Karpas-422 (cell line): ENCODE measurements at places on chromosomes 11 and 22.

- DNase-seq, result no peak
Measured at GRCh38 chr11:84581083-84581482, 1046.1 kb downstream of the DLG2 start.

DNA sequence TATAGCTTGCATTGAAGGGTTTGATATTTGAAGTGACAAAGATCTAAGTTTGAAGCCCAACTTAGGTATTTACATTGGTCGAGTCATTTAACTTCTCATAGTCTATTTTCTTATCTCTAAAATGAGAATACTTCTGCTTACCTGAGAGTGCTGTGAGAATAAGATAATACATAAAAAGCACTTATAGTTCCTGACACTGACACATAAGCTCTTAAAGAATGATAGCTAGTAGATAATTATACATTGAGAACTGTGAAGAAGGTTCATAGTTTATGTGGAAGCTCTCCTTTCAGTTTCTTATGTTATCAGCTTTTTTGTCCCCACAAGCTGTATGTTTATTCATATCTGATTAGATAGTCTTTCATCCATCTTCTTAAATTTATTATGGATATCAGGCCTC, 4.8 kb downstream of the PPME1 start:
- no peak for DNase-seq

- DNase-seq, result no peak
Measured at GRCh38 chr22:22035771-22036314, 53.3 kb upstream of the TOP3B start.

DNA sequence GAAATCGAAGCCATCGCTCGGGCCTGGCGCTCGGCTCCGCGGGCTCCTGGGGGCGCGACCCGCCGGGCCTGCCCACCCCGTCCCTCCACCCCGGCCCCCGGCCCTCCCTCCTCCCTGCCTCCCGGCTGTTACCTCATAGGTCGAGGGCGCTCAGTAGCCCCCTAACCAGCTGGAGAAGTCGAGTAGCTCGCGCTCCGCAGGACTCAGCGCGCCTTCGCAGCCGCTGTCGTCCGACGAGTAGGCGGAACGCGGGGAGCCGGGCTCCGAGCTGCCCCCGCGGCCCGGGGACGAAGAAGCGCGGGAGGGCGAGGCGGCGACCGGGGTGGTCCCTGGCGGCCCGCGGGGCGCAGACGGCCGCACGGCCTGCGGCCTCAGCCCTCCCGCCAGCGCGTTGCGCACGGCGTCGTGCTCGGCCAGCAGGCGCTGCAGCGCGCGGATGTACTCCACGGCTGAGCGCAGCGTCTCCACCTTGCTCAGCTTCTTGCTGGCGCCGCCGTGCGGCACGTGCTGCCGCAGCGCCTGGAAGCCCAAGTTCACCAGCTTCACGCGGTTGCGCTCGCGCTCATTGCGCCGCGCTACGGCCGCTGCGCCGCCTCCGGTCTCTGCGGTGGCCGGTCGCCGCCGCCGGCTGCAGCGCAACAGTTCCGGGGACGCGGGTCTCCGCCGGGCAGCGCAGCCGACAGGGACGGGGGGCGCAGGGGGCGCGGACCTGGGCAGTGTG, 627 bp downstream of the ASCL2 start:
- DNase-seq, result no peak

DNA sequence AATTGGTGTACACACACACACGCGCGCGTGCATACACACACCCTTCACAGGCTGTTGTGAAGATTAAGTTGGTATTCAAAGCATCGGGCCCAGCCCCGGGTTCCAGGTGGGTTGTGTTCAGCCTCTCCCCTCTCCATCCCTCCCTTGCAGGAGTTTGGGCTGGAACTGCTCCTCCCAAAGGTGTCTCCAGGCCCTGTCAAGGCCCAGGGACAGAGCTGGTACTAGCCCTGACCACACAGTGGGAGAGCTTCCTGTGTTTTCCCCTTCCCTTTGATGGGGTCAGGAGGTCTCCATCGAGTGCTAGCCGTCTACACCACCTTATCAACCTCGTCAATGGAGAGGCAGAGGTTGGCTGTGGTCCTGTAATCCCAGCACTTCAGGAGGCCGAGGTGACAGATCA, 36.5 kb upstream of the CSNK1E start:
- no peak for DNase-seq

DNA sequence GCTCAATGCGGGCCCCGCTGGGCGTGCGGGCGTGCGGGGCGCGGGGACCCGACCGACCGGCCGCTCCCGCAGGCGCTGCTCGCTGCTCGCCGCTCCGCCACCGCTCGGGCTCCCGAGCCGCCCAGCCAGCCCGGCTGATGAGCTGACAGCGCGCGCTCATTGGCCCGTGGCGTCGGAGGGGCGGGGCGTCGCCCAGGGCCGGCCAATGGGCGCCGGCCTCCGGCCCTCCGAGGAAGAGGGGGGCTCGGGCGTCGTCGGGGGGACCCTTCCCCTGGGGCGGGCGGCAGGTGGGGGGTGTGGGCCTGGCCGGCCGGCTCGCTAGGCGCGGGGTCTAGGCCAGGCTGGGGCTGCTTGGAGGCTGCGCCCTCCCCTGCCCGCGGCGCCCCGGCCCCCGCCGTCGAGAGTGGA, at the start of gene SCUBE1:
Gene SCUBE1, minus strand, starts transcription at position 111 of the 408 bp plus-strand sequence. CDS start 111 bp downstream, outside the sequence.
- no peak for DNase-seq

- no peak for DNase-seq
Measured at GRCh38 chr11:68684385-68685356, at the start of gene GAL. TSS of gene GAL (plus strand) at chr11:68684544. CDS start at chr11:68684924, 380 bp downstream.

DNA sequence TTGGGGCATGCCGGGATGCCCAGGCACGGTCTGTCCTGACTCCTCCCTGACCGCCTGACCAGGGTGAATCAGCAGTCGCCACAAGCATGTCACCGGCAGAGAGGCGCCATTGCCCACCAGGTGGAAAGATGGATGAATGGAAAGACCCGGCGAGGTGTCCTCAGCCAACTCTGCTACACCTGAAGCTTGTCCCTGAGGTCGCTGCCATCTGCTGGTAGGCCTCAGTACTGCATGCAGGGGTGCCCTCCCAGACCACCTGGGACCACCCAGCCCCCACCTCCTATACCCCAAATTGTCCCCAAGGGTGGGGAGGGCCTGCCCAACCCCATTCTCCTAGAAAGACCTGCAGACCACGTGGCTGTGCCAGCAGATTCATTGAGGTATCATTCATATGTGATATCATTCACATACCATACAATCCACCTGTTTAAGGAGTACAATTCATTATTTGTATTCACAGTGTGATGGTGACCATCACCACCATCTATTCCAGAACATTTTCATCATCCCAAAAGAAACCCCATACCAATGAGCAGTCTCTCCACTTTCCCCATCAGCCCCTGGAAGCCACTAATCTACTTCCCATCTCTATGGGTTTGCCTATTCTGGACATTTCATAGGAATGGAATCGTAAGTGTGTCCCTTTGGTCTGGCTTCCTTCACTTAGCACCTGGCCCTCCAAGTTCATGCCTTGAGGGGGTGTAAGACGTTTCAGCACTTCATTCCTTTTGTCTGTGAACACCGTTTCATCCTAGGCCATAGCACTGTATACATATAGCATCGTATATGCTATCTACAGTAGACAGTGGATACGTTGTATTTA, 17.5 kb downstream of the FGF3 start:
- peak; percentile 81 for DNase-seq

GRCh38 chr22:32324505-32325415, 32.9 kb upstream of the RFPL3 start:
- DNase-seq, result no peak

- DNase-seq, result no peak
Measured at GRCh38 chr11:81892770-81893635, 840.7 kb downstream of the FAM181B start.

DNA sequence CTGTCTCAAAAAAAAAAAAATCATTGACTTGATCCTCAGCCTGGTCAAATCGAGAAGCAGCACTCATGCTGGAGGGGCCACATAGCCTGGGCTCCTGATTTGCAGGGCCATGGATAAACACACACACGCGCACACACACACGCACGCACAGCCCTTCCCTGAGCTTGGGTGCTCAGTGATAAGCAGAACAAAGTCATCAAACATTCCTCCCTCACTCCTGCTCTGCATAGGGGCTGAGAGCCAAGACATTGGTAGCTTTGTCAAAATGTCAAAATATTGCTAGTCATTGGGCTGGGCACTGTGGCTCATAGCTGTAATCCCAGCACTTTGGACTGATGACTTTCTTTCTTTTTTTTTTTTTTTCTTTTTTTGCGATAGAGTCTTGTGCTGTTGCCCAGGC, 34.0 kb upstream of the A4GALT start:
- no peak for DNase-seq

GRCh38 chr11:72162891-72163492, 27.5 kb downstream of the FOLR3 start:
- DNase-seq, result no peak

GRCh38 chr11:17405232-17406005, 17.0 kb upstream of the KCNJ11 start:
- DNase-seq, result no peak

- no peak for DNase-seq
Measured at GRCh38 chr22:37043209-37043827, 8.2 kb upstream of the KCTD17 start.

DNA sequence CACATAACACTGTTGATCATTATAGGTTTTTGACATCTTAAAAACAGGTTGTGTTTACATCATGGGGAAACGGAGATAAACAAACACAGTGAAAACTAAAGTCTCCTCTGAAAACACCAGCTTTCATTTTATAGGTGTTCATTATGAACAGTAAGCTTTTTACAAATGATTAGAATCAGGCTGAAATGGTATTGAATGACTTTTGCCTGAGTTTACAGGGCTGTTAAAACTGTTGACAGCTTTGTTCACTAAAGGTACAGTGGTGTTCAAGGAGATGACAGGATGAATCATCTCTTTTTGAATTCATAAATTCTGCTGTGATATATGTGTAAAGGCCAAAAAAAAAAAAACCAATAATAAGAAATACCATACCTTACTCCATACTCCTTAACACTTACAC, 184.6 kb upstream of the CNTN5 start:
- no peak for DNase-seq
